ENCODE measurements at places on chromosomes 6 and 20.

DNA sequence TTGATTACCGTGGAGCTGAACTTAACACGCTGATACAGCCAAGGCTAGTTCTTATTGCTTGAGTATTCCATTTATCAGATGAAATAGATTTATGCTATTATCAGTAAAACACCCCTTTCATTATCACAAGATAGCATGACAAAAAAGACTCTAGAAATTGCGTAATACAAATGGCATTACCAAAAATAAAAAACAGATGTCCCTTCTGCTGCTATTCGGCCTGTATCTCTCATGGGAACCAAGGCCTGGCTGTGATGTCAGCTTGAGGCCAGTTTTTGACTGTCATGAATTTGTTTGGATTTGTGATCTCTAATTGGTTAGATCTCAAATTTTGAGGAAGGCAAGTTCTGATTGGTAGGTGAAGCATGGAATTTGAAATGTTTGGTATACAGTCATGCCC, 25.2 kb downstream of the MEI4 start:
- DNase-seq = no peak

- DNase-seq = no peak
These were observed 124.1 kb upstream of the NEDD9 start for GRCh38 chr6:11356404-11357155.

DNA sequence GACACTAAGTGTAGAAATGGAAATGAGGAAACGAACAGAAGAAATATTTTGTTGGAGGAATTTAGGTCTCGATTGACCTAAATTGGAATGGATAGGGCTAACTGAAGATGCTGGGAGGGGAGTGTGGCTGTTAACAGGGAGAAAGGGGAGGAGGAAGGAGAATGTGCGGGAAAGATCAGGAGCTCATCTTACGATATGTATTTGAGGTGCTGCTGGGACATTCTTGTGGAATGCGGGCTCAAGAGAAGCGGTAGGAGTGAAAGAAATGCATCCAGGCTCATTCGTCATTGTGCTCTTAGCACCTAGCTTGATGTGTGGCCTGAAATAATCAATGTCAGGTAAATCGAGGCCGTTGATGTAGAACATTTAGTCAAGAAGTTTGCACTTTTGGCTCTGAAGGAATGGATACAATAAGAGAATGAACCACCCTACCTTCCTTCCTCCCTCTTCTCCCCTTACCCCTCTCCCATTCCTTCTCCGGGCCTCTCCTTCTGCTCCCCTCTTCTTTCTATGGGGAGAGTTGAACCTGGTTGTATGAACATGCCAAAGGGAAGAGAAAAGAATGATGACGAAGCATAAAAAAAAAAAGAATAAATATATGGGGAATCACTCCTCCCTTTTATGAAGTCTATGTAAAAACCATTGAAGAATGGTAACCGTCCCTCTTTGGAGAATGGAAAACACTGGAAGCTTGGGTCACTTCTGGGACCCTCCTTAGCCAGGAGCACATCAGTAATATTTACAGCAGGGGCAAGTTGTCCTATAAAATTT, 70.9 kb downstream of the SASH1 start:
- no peak for DNase-seq

DNA sequence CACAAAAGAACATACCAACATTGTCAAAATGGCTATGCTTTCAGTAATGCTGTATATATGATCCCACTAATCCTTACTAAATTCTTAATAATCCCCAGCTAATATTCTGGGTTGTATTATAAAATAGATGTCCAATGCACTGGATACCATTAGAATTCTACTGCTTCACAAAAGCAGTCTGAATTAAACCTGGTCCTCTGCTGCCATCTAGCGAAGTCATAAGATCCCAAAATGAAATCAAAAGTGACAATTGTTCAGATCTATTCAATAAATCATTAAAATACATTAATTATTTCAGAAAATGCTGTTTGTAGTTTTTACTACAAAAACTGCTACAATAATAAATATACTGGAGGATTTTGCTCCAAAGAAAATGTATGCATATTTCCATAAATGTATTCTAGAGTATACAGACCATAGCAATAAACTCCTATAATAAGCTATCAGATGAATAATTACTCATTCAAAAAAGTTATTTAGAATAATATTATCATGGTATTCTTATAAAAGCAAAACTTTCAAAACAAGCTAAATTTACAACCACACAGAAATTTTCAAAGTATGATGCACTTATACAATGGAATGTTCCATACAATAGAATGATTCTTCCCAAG, 92.6 kb downstream of the RNGTT start:
- DNase-seq = no peak

- no peak for DNase-seq
These were observed 435.4 kb downstream of the BCKDHB start for GRCh38 chr6:80541886-80542285.

DNA sequence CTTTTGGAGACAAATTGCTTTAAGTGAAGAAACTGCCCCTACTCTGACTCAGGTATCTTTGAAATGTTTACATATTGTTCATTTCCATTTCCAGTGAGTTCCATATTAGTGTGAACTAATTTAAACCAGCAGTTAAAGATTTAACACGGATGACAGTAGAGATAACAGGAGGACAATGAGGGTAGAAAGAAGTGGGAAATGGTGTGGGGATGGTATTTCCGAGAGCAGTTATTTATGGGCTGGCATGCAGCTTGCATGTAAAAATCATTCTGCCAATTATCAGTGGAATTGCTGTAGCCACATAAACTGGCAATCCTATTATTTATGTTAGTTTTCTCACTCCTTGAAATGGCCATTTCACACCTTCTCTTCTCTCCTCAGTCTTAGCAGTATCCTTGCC, 8.6 kb upstream of the ADGRF5 start:
- no peak for DNase-seq

GRCh38 chr6:50030350-50030749, 8.6 kb upstream of the DEFB110 start:
- DNase-seq = no peak

- DNase-seq = no peak
These were observed 38.7 kb downstream of the NCR2 start for GRCh38 chr6:41373919-41374617.

Data from stimulated activated CD8-positive, alpha-beta memory T cell treated with anti-CD3 and anti-CD28 coated beads, Interleukin-4, amount 100 ng/mL, for 4 hours (primary cell).